ENCODE measurements at places on chromosomes 6 and 20.

DNA sequence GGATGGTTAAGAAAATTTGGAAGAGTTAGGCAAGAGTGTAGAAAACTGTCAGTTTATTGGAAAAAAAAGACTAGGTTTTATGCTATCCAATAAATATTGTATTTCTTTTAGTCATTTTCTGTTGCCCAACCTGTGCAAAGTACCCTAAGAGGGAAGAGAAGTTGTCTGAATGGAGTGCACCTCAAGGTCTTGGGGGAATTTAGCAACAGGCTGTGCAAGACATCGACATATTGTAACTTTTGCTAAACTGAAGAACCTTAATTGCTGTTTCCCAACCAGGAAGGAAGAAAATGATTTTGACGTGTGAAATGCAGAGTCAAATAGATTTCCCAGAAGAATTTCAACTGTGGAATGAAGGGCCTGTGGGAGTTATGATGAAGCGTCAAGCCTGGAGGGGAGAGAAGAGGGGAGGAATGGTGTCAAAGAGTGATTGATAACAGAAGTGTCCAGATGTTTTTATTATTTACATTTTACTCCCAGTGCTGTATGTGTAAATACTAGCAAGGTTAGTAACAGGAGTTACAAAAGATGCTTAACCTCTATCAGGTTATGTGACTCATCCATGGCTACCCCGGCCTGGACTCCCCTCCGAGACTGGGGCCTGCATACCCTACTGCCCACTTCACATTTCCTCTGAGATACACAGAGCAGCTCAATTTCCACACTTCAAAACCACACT, 246.8 kb downstream of the MYLK4 start:
- DNase-seq: no peak

GRCh38 chr6:45738057-45738455, 277.6 kb downstream of the CLIC5 start:
- DNase-seq: no peak

- DNase-seq: no peak
Observed at GRCh38 chr6:109458774-109459531, 3.4 kb upstream of the MICAL1 start.

DNA sequence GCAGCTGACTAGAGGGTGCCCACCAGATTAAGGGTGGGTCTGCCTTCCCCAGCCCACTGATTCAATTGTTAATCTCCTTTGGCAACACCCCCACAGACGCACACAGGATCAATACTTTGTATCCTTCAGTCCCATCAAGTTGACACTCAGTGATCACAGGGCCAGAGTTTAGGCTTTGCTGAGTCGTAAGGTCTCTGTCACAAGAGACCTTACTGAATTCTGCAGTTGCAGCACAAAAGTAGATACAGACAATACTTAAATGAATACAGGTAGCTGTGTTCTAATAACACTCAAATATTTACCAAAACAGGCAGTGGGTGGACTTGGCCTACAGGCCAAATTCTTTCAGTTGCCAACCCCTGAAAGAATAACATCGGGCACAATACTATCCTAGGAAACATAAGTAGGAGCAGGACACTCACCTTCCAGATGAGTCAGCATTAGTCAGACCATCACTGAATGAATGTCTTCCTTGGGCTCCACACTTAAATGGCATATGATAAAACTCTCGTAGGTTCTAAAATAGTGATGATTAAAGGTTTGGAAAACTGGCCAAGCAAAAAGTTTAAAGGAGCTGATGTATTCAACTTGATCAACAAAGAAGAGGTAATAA, 190.0 kb downstream of the UBE3D start:
- DNase-seq: no peak

- no peak for DNase-seq
Observed at GRCh38 chr6:151962246-151962846, 154.9 kb downstream of the ESR1 start.

DNA sequence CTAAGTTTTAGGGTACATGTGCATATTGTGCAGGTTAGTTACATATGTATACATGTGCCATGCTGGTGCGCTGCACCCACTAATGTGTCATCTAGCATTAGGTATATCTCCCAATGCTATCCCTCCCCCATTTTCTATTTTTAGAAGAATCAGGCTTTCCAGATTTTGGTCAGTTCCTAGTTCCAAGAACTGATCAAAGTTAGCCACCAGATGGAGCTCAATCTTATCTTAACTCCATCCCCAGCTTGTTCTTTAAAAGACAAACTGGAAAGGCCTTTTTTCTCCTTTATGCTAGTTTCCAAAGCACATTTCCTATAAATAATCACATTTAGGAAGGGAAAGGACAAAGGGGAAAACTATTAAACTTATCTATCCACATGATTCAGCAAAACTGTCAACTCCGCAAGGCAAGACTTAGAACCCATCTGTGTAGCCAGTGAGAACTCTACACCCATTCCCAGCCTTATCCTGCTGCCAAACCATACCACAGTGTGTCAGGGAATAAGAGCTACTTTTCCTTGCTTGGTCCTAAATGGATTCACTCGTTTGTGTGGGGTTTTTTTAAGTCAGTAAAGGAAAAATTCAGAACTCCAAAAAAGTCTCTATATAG, 22.8 kb upstream of the KHDC1 start:
- DNase-seq: no peak

DNA sequence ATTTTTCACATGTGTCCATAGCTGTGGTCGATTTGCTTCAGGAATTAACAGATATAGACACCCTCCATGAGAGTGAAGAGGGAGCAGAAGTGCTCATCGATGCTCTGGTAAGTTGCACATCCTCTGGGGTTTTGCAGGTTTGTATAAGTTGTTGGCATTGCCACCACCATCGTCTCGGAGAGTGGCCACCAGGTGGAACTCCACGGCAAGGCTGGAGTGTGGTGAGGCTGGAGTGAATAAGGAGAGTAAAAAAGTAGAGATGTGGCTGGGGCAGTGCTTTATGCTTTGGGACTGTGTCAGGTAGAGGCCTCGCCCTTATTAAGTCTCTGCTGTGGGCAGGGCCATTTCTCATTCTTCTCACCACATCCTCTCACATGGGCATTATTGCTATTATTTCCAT, 63.7 kb downstream of the CTNNBL1 start:
- DNase-seq: no peak

DNA sequence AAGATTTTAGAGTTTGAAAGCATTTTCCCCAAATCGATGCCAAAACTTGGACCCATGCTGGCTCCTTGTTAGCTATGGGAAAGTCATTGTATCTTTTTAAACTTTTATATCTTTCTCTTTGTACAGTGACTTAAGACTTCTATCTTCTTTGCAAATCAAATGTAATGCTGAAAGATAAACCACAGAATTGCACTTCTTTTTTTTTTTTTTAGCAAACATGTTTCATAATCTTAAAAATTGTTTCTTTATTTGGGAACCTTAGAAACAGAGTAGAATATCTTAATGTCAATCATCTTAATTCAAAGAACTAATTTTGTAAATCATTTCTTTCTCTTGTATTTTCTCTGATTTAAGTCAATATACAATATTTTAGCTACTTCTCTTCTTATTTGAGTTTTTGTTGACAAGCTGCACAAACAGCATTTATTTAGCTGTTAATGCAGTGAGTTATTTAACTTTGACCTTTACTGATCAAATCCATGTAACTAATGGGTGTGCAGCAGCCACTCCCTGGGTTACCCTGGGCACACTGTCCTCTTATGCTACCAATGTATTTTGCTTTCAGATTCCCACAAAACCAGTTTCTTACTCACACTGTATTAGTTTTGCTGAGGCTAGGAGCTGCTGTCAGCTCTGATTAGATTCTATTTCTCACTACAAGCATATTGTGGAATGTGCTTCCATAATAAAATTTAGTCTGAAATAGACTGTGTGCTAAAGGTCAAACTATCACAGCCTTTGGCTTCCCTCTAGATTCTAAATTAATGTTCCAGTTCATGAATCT, 279.6 kb downstream of the ADGB start:
- DNase-seq: no peak

- DNase-seq: no peak
Observed at GRCh38 chr20:15976047-15976736, 597.1 kb downstream of the KIF16B start.

DNA sequence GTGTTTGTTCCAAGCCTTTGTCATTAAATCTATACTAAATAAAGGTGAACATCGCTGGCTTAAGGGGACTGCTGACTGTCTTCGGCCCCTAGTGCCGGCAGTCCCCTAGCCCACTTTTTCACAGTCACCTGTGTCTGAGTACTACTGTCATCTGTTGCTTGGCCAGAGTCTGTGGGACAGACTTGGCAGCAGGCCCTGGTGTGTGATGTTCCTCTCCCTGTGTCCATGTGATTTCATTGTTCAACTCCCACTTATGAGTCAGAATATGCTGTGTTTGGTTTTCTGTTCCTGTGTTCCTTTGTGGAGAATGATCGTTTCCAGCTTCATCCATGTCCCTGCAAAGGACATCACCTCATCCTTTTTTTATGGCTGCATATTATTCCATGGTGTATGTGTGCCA, 133.4 kb downstream of the HAO1 start:
- no peak for DNase-seq

DNA sequence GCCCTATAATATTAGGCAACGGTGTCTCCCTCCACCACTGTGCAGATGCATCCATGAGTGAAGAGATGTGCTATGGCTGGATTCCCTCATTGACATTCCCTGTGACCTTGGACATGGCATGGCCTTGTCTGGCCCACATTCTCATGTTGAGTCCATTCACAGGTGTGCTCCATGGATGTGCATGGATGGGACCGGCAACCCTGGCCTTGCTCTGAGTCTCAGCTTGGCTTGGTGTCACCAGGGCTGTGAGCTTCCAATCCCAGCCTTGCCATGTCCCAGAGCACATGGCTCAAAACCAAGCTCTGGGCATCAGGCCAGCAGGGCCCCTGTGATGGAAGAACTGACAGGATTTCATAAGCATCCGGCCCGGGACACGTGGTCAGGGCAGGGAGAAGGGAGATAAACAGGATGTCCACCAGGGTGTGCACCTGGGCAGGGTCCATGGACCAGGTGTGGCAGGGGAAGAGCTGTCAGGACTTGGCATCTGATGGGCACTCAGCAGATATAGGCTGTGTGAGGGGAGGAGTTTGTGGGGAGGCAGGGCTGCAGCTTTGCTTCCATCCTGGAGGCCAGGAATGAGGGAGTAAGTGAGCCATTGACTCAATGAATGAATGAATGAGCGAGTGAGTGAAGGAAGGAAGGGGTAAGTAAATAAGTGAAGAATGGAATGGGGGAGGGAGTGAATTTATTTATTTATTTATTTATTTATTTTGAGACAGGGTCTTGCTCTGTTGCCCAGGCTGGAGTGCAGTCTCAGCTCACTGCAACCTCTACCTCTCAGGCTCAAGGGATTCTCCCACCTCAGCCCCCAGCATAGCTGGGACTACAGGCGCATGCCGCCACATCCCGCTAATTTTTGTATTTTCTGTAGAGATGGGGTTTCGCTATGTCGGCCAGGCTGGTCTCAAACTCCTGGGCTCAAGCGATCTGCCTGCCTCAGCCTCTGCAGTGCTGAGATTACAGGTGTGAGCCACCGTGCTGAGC, 15.7 kb downstream of the NRSN2 start:
- DNase-seq: no peak

- no peak for DNase-seq
Observed at GRCh38 chr20:43345676-43346075, 112.0 kb upstream of the SRSF6 start.

DNA sequence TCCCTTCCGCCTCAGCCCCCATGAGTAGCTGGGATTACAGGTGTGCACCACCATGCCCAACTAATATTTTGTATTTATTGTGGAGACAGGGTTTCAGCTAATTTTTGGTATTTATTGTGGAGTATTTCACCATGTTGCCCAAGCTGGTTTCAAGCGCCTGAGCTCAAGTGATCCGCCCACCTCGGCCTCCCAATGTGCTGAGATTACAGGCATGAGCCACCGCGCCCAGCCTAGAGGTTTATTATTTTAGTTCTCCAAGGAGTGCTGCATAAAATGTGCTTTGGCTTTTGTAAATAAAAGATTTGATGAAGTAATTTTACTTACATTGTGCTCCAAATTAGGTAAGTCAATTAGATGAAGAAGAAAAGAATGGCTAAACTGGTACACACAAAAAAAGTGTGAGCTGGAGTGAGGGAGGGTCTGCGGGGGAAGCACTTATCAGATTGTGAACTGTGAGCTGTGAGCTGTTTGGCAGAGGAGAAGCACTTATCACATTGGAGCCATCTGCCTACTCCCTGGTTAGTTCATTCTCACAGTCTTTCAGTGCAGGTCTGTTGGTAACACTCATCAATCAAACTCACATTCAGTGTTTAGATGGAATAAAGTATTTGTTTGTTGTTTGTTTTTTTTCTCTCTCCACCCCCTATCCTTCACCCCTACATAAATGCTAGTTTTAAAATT, 398.0 kb downstream of the EPHA7 start:
- DNase-seq: no peak

GRCh38 chr6:7338031-7338430, 25.0 kb upstream of the SSR1 start:
- no peak for DNase-seq

- DNase-seq: no peak
Observed at GRCh38 chr6:54618572-54618971, 228.0 kb upstream of the FAM83B start.

GRCh38 chr20:11270566-11270965, 596.8 kb upstream of the JAG1 start:
- no peak for DNase-seq

DNA sequence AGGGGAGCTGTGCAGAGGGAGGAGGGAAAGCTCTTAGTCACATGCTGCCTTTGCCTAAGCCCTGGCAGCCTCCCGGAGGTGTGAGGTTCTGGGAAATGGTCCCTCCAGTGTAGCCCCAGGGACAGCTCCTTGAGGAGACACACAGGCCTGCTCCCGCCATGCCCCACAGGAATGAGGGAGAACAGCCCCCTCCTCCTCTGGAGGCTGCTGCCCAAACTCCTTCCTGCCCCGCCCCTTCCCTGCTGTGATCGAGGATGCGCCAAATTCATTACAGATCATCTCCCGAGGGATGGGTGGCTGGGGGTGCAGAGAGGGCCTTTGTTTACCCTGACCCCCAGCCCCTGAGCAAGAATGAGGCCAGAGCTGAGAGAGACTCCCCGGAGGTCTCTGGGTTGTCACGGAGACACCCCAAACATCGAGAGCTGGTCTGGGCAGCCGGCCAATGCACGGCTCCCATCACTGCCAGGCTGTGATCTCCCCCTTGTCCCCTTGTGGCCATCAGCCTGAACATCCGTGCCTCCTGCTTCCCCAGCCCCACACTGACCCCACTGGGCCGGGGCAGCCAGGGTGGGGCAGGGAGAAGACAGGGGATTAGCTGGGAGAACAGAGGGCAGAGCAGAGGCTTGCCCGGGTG, 8.4 kb downstream of the CYP21A2 start:
- DNase-seq: no peak

- no peak for DNase-seq
Observed at GRCh38 chr6:14763139-14763538, 482.7 kb upstream of the JARID2 start.
